Kidney epithelial cell (primary cell): ENCODE measurements at places on chromosomes 7 and 10. TPM values are rescaled to one million over a fixed set of nuclear protein-coding genes. Genes with fewer than 3 reads are reported as not detected.

The PRKAG2 gene
- 21.1 and 25.7 TPM in 2 replicates for total RNA-seq

The BLNK gene
- 0.38 and 0.55 TPM in 2 replicates for total RNA-seq

The IL2RA gene
- total RNA-seq, result 0.34 TPM in 1 of 2 replicates, not detected in the other

DNA sequence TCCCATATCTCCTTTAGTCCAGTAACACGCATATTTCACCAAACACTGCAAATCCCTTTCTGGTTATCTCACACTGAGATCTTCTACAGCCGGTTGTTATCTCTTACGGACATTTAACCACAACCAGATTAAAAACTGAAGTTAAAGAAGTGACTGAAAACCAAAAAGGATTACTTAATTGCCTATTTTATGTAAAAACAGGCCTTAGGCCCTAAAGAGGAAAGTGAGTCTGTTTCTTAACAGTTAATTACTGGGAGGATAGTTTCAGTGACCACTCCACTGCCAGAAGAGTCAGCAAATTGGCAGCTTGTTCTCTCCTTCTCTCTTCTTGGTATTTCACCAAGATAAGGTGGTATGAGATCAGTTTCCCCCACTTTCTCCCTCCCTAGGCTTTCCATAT lies 161.9 kb upstream of the MEOX2 start:
- no peak for DNase-seq

- no peak for DNase-seq
Measured at GRCh38 chr7:80665526-80665925, 27.1 kb downstream of the CD36 start.

- DNase-seq, result no peak
Measured at GRCh38 chr10:129030996-129031843, 435.8 kb upstream of the MGMT start.

DNA sequence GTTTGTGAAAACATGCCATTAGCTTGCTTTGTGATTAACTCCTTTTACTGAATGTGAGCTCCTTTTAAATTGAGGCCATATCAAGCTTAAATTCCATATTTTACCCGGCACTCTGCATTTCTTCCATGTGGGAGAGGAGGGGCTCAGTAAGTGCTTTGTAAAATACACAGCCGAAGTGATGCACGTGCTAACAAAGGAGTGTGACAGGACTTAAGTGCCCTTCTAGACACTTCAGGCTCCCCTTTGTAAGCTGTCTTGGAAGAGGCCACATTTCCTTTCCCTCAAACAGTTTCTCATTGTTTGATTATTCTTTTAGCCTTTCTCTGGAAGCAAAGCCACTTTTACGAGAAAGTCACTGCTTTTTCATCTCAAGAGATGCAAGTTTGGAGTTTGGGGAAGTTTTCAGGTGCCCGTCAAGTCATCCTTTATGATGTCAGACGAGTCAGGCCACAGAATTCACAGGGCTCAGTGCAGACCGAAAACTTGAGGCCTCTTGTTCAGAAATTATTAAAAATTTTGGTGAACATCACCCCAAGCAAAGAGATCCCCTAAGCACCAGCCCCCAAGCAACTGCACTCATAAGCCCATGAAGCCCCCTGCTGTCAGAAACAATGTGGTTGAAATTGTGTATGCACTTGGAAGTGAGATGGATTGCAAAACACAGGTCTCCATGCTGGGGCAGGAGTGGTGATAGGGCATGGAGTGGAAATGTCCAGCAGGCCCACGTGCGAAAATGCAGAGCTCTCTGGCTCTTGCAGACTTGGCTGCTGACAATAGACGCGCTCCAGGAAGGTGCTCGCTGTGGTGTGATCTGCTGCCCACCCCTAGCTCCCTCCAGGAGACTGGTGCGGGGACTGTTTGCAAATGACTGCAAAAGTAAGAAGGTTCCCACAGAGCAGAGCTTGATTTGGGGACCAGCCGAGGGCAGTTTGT lies 11.5 kb downstream of the IKZF1 start:
- no peak for DNase-seq

DNA sequence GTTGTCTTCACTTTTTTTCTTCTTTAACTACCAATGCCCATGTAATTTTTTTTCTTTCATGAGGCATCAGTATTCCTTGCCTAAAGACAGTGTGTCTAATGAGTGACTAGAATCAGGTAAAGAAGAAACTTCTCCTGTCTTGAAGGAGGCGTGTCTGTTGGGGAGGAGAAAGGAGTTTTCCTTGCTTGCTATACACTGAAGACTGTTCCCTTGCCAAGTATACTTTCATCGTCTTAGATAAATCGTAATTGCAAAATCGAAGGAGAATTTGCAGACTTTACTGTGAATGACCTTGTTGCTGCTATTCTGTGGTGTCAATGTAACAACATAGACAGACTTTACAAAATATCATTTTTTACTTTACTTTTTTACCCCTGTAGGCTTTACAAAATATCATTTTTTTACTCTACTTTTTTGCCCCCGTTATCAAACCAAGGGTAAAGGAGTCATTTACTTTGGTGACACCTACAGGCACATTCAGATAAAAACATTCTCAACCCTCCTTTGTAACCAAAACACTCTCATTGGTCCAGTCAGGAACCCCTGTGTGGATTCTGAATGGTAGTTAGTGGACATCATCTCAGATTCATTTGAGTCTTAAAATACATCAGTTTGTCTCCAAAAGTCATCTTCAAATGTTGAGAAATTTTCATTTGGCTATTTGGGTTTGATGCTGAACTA lies 232.4 kb downstream of the AHR start:
- no peak for DNase-seq

DNA sequence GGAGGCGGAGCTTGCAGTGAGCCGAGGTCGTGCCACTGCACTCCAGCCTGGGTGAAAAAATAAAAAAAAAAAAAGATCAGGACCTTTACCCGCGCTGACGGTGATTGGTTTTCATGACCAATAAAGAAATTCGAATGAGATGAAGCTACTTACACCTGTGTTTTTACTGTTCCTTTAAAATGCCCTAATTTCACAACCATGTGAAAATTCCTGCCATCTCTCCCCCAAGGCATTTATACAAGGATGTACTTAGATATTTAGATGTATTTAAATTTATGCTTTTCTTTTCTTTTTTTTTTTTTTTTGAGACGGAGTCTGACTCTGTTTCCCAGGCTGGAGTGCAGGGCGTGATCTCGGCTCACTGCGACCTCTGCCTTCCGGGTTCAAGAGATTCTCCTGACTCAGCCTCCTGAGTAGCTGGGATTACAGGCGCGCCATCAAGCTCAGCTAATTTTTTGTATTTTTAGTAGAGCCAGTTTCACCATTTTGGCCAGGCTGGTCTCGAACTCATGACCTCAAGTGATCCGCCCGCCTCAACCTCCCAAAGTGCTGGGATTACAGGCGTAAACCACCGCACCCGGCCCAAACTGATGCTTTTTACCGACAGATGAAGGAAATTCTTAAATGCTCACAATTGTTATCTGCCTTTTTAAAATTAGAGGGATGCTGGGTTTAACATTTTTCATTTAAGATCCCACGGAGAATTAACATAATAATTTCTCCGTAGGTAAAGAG lies 3.1 kb upstream of the PHYH start:
- no peak for DNase-seq
